ENCODE measurements at places on chromosomes 2 and 18. TPM values are rescaled to one million over a fixed set of nuclear protein-coding genes. Genes with fewer than 3 reads are reported as not detected.

SLC30A3 gene
- total RNA-seq: not detected

DNA sequence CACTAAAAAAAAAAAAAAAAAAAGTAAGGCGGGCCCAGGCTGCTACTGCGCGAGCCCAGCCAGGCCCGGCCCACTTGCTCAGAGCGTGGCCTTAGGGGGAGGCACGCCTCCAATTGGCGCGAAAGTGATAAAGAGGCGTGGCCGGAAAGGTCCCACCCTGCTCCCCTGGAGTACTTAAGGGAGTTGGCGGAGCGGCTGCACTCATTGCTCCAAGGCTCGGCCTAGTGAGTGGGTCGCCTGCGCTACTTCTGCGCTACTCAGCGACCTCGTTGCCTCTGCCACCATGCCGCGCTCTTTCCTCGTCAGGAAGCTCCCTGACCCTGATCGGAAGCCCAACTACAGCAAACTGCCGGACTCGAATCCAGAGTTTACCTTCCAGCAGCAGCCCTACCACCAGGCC is 36.9 kb downstream of the UNC80 start:
- no peak for DNase-seq

- peak; percentile 49 for DNase-seq
Observed at GRCh38 chr2:37523814-37524362, 147.6 kb downstream of the CDC42EP3 start.

GRCh38 chr2:23414106-23414505 is 29.1 kb downstream of the KLHL29 start:
- DNase-seq: no peak

DNA sequence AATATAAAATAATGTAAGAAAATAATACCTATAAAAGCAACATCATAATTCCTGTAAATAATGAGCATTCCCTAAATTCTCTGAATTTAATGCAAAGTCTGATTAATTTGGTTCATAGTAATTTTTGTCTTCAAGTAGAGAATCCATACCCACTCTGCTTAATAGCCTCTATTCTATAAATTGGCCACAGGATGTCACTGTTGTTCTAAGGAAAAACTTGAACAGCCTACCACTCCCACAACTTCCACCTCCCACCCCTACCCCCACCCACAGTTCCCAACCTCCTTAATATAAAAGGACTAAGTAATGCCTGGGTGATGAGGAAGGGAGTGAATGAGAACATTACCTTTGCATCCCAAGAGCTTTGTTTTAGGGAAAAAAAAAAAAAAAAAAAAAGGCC is 27.2 kb upstream of the BBS5 start:
- DNase-seq: no peak

GRCh38 chr2:104787298-104788065 is 66.4 kb upstream of the POU3F3 start:
- no peak for DNase-seq

- DNase-seq: no peak
Observed at GRCh38 chr2:42839809-42840501, 47.6 kb upstream of the HAAO start.

DNA sequence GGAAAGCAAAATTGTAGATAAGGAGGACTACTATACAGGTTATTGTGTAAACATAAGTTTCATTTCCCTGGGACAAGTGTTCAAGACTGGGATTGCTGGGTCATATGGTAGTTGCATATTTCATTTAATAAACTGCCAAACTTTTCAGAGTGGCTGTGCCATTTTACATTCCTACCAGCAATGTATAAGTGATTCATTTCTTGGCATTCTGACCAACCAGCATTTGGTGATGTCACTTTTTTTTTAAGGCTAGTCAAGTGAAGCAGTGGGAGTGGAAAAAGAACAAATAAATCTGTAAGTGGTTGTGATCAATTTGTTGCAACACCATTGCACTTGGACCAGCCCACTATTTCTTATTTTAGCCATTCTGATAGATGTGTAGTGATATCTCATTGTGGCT is 5.2 kb upstream of the CHCHD5 start:
- DNase-seq: no peak

DNA sequence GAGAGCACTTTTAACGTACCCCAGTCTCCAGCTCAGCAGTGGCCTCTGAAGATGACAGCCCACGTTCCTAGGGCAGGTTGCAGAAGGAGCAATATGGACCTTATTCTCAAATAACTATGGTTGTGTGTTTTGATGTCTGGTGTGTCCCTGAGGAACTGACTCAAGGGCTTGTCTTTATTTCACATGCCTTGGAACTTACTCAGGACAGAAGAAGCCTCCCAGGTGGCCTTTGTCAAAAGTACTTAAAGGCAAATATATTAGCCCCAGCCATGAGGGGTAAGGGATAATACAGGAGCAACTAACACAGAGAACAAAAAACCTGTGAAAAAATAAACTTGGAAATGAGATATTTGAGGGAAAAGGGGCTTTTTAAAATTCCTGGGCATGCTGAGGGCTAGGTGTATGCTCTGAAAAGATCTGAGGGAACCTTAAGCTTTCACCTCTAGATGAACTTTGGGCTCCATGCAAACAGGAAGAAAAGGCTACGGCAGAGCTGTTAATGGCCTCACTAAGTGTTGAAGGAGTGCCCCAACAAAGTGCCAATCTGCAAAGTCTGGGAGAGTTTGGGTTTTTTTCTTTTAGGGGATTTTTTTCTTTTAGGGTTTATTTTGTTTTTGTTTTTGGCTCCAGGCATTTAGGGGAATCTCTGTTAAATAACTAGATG is 40.3 kb downstream of the SRBD1 start:
- no peak for DNase-seq

DNA sequence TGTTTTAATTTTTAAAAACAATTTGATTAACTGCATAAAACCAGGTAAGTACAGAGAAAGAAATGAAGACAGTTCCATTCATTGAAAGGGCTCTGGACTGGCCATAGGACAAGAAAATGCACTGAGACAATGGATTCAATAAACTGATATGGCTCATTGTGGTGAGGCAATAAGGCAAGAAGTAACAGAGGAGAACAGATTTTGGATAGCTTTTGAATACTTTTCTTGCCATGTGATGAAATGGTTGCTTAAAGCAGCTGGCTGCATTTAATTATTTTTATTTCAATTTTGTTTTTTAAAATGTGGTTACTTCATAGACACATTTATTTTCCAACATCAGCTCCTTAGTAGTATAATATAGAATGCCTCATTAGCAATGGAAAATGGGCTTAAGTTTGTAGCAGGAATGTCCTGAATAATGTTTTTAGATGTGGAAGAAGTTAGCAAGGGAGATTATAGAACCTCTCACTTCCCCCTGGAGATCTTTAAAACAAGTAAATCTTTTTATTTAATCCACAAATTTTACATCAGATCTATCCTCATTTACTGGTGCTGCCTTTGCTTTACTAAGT is 646.9 kb upstream of the ZEB2 start:
- DNase-seq: no peak

DNA sequence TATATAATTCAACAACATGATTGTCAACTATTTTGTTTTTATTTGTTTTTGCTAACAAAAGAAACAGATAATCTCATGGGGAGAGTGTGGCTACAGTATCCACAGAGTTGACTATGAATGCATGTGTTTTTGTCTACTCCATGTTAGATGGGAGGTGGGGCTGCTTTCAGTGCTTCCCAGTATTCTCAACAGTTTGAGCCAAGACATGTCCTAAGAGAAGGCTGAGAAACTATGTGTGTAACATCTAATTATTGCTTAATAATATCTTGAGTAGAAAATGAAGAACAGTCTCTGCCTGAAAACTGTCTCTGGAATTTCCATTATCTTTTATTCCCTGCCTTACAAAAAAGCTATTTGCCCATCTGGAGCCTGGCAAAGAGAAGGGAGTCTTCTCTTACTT is 178.8 kb upstream of the MMADHC start:
- DNase-seq: no peak

GRCh38 chr2:95292623-95293260 is 4.4 kb upstream of the KCNIP3 start:
- DNase-seq: no peak

All from mucosa of gallbladder (tissue), 1 donor.